Kidney (tissue), 22 donors: ENCODE measurements at places on chromosomes 3 and 15. TPM values are rescaled to one million over a fixed set of nuclear protein-coding genes. Genes with fewer than 3 reads are reported as not detected.
A peak's percentile ranks its signal among the peaks of the same experiment; 100 is the strongest.

GOLGA6L6 gene
- total RNA-seq = not detected

ACY1 gene
- total RNA-seq = 68.1 TPM

RHCG gene
- total RNA-seq = 1.5 TPM

ILDR1 gene
- total RNA-seq = 17.7 TPM

TXNRD3 gene
- total RNA-seq = 12.1 TPM

PTPN23 gene
- 48.5 TPM for total RNA-seq

RASGRF1 gene
- 0.98 TPM for total RNA-seq

VIPR1 gene
- total RNA-seq = 4.9 TPM

ADAMTS17 gene
- 2.2 TPM for total RNA-seq

FAH gene
- 34.7 TPM for total RNA-seq

MYRIP gene
- total RNA-seq = 6.6 TPM

CCDC33 gene
- total RNA-seq = 0.63 TPM

TMEM108 gene
- 0.91 TPM for total RNA-seq

DNA sequence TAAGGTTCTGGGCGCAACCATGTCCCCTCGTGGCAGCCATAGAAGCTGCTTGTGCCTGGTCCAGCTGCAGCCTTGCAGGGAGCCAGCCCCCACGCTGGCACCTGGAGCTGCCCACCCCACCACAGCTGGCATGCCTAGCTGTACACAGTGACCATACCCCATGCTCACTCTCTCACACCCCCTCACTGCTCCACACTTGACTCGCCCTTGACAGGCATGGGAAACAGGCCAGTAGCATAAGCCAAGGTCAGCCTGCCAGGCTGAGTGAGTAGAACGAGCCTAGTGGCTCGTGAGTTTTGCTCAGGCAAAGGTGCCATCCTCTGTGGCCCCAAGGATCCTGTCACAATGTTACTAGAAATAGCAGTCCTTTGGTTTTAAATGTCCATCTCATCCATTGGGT is 52.7 kb upstream of the CADM2 start:
- no peak for DNase-seq

- DNase-seq = no peak
These were observed 65.8 kb downstream of the MYO5A start for GRCh38 chr15:52462806-52463360.

GRCh38 chr3:106862067-106862466 is 515.2 kb upstream of the CCDC54 start:
- DNase-seq = no peak

DNA sequence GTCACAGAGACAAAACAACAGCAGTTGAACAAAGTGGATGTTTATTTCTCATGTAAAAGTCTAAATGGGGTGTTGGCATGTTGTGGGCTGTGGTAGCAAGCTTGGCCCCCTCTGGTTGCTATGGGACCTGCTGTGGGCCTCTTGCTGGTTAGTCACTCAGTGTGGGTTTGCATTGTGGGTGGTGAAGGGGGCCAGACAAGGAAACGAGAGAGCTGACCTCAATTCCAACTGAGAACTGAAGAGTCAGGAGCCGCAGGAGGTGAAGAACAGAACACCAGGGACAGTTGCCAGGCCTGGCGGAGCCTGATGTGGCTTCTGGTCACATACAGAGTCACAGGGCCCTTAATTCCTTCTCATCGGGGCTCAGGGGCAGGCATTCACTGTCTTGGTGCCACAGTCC is 1.9 kb upstream of the ADPGK start:
- no peak for DNase-seq

DNA sequence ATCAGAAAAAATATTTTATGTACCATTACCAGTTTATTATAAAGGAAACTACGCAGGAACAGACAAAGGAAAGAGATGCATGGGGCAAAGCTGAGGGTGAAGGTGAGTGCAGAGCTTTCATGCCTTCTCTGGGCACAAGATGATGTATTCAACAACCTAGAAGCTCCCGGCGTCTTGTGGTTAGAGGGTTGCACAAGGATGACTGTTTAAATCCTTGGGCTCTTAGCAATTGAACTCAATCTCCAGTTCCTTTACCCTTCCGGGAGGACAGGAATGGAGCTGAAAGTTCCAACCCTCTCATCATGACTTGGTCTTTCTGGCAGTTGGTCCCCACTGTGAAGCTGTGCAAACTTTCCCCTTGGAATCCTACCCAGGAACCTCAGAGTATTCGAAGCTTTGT is 542.0 kb downstream of the EPHA3 start:
- DNase-seq = no peak

DNA sequence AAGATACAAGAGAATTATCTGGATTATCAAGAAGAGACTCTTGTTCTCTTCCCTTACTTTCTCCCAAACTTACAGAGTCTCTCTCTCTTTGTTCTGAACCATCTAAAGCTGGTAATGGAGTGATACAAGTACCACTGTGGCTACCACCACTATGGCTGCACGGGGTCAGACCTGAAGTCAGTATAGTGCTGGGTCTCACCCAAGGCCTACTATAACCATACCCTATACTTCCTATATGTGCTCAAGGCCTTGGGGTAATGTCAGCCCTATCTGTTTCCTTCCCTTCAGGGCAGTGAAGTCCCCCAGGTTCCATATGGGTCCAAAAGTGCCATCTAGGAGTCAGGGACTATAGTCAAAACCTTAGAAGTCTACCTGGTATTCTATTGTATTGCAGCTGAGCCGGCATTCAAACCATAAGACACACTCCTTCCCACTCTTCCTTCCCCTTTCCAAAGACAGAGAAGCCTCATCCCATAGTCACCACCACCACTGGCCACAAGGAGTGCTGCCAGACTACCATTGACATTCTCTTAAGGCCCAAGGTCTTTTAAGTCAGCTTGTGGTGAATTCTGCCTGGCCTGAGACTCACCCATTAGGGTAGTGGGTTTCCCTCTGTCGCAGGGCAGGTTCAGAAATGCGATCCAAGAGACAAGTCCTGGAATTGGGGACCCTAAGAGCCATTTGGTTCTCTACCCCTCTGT is 615.0 kb upstream of the NECTIN3 start:
- DNase-seq = no peak

- DNase-seq = no peak
These were observed 51.1 kb downstream of the RSRC1 start for GRCh38 chr3:158160958-158161357.

- DNase-seq = no peak
These were observed 438.5 kb upstream of the RGMA start for GRCh38 chr15:93527374-93528050.

GRCh38 chr15:41207687-41208448 is 22.7 kb downstream of the EXD1 start:
- no peak for DNase-seq

DNA sequence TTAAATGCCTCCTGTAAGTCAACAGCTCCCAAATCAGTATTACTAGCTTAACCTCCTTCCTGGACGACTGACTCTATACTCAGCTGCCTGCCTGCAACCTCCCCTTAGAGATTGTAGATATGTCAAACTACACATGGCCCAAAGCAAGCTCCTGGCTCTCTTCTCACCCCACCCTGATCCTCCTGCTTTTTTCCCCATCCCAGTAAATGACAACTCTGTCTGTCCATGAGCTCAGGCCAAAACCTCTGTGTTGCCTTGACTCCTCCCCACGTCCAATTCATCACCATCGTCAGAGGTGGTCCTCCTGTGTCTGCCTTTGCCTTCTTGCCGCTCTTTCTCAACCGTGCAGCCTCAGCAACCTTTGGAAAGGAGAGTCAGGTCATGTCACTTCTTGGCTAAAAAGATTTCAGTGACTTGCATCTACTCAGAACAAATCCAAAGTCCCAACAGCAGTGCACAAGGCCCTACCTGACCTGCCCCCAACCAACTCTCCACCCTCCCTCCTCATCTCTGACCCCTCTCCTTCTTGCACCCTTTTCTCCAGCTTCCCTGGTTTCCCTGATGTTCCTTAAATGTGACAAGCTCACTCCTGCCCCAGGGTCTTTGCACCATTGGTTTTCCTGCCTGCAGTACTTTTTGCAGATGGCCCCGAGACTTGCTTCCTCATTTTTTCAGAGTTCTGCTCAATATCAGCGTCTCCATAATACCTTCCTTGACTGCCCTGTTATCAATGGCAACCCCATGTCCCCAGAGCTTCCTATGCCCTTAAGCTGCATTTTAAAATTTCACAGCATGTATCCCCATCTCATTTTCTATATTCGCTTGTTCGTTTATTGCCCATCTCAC is 52.8 kb downstream of the LSM3 start:
- no peak for DNase-seq

GRCh38 chr3:120741837-120742197 is 499 bp downstream of the RABL3 start:
- no peak for DNase-seq

- DNase-seq = no peak
These were observed 26.1 kb upstream of the SFMBT1 start for GRCh38 chr3:53071882-53072431.

GRCh38 chr3:118734664-118735063 is 300.0 kb downstream of the IGSF11 start:
- no peak for DNase-seq

GRCh38 chr15:73403171-73403570 is 34.4 kb upstream of the HCN4 start:
- DNase-seq = no peak

DNA sequence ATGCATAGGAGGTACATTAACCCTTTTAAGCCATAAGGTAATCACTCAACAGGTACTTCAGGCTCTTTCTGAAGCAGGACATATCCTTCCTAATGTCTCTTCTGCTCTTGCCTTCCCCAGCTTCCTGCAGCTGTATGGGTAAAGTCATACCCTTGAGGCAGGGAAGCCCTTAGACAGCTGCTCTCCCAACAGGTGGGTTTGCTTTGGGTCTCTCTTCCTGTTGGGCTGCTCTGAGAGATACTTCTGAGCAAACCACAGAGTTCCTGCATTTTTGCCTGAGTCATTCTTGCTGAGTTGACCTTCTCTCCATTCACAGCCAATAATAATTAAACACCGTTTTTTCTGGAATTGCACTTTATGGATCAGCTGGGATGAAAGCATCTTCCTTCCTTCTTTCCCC is 2.0 kb upstream of the TRAT1 start:
- no peak for DNase-seq

- DNase-seq = no peak
These were observed 67.4 kb downstream of the GRIP2 start for GRCh38 chr3:14472471-14473351.

DNA sequence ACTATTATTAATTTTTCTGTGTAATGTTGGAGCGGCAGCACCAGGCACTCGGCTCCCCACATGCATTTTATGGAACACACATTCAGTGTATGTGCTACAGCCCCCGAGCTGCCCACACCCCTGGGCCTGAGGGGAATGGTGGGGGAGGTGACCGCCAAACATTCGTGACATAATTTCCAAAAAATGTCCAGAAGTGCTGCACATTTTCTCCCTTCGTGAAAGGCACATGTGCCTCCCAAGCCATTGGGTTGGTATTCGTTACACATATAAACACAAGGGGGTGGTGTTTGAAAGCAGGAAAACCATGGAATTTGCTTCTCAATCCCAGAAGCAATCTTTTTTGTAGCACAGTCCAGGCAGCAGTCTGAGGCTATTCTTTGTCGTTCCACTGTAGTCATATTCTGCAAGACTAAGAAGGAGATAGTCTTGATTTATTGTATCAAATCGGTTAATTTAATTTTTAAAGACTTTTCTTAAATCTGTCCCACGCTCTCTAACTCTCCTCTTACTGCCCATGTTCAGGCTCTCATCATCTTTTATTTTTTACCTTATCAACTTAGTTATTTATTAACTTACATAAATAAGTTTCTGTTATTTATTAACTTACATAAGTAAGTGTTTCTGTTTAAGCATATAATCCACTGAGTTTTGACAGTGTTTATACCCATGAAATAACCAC is 39.2 kb upstream of the POLR2M start:
- DNase-seq = peak; percentile 88

- DNase-seq = no peak
These were observed 11.2 kb downstream of the ANP32A start for GRCh38 chr15:68809517-68809916.

- DNase-seq = no peak
These were observed 21.9 kb downstream of the CDV3 start for GRCh38 chr3:133595341-133595740.

- no peak for DNase-seq
These were observed 8.3 kb upstream of the PDCD6IP start for GRCh38 chr3:33790091-33790490.

DNA sequence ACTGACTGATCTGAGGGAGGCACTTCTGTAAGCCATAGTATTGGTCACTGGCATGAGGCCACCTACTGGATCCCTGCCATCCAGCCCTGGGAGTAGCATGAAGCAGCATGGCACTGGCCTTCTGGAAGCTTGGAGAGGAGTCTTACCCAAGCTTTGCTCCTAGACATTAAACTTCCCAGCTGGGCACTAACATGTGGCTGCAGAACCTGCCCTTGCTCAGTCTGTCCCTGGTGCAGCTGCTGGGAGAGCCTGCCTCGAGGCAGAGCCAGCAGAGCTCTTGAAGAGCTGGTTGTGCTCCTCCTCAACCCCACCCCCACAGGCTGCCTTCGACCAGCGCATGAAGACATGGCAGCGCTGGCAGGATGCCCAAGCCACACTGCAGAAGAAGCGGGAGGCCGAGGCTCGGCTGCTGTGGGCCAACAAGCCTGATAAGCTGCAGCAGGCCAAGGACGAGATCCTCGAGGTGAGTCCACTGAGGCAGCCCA is 17.1 kb upstream of the SNX22 start:
- DNase-seq = no peak

- no peak for DNase-seq
These were observed 9.2 kb downstream of the CP start for GRCh38 chr3:149212386-149212785.

GRCh38 chr3:190224863-190225692 is 97.2 kb downstream of the CLDN1 start:
- DNase-seq = peak; percentile 41

DNA sequence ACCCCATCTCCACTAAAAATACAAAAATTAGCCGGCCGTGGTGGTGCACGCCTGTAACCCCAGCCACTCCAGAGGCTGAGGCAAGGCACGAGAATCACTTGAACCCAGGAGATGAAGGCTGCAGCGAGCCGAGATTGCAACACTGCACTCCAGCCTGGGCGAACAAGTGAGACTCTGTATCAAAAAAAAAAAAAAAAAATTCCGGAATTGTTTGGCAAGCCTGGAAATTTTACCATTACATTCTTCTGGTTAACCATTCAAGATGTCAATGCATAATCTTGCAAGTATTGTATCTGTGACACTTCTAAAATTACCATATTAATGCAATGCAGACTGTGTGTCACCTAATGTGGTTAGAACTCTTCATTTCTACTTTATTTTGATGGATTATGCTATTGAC is 67.0 kb downstream of the CSNK1G1 start:
- DNase-seq = no peak
